ENCODE measurements at places on chromosomes 3 and 15.
A peak's percentile ranks its signal among the peaks of the same experiment; 100 is the strongest.

DNA sequence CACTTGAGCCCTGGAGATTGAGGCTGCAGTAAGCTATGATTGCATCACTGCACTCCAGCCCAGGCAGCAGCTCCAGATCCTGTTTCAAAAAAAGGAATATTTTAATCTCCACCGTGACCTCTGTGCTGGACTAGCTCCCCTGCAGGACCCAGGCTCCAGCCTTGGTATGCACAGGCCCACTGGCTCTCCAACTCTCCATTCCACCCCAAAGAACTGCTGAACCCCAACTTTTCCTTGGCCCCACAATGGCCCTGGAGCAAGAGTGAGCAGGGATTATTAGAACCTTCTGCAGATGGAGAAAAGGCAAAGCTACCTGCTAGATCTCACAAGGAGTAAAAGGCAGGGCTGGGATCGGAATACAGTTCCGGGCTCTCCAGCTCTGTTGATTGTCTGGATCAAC lies 32.8 kb upstream of the SFMBT1 start:
- no peak for DNase-seq

DNA sequence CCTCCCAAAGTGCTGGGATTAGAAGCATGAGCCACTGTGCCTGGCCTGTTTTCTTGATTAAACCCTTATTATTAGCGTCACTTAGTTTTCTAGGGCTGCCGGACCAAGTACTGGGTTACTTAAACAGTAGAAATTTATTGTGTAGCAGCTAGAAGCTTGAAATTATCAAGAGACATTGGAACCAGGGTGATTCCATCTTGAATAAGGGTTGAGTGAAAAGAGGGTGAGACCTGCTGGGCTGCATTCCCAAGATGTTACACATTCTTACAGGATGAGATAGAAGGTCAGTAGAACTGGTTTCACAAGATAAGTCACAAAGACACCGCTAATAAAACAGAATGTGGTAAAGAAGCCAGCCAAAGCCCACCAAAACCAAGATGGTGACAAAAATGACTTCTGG lies 18.6 kb upstream of the FSTL1 start:
- DNase-seq: no peak

DNA sequence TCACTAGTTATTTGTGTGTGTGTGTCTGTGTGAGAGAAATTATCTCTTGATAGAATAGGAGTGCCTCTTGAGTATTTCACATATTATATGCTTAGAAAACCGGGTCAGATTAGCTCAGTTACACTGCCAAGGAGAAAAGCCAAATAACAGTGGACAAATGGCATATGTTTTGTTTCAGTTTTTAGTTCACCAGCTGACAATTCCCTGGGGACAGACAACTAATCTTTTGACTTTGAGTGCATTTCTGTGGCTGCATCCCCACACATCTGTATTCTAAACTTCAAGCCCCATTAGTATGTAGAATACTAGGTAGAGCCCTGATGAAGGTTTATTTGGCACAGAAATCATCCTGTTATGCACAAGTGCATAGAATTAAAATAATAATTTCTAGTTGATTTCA lies 227.7 kb upstream of the CNTN3 start:
- no peak for DNase-seq

GRCh38 chr3:172869368-172869771 lies 118.8 kb downstream of the ECT2 start:
- no peak for DNase-seq

GRCh38 chr3:59766200-59766872 lies 716.5 kb upstream of the CFAP20DC start:
- DNase-seq: no peak

- peak; percentile 51 for DNase-seq
Observed at GRCh38 chr15:45603881-45604280, 16.7 kb downstream of the BLOC1S6 start.
